ENCODE measurements at places on chromosomes 7 and 10.

GRCh38 chr10:70990681-70991080, 102.3 kb upstream of the PCBD1 start:
- no peak for DNase-seq

DNA sequence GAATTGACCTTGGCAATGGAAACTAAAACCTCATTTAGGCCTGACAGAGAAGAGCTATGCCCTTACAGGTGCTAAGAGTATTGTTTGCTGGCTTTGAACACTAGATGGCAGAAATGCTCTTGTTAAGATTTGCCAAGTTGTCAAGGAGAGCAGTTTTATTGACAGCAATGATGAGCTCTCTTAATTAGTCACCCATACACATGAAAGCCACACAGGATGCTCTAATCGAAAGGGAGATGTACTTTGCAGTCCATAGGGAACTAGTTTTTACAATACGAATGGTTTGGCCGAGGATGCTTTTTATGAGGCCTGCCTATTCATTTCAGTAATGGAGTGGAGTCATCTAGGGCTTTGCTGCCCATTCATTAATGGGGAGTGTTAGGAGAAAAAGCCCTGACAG, 45.4 kb upstream of the MBL2 start:
- peak; percentile 29 for DNase-seq

- no peak for DNase-seq
These were observed 50.6 kb downstream of the ZNF438 start for GRCh38 chr10:30980951-30981616.

DNA sequence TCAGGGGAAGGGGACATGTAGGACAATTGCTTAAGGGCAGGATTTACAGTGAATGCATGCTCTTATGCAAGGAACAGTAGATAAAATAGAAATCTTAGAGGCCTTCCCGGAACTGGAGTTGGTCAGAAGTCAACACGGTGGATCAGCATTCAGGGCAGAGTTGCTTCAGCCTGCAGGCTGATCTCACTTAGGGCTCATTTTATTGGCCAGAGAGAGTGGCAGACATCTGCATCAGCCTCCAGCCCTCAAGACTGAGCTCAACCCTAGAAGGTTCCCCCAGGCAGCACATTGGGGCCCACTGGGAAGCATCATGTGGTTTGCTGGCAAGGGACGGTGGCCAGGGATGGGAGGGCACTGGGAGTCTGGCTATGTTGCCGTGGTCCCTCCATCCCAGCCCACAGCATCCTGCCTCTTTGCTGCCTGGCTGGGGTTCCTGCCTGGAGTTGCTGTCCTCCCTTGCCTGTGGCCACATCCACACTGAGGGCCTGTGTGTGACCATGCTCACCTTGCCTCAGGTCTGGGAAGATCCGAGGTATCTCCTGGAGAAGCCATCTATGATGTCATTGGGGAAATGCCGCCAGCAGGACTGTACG, 13.0 kb downstream of the SCART1 start:
- no peak for DNase-seq

GRCh38 chr7:22979861-22980260, 34.1 kb downstream of the HYCC1 start:
- DNase-seq, result no peak

GRCh38 chr7:7550663-7551062, 15.0 kb upstream of the COL28A1 start:
- DNase-seq, result no peak

DNA sequence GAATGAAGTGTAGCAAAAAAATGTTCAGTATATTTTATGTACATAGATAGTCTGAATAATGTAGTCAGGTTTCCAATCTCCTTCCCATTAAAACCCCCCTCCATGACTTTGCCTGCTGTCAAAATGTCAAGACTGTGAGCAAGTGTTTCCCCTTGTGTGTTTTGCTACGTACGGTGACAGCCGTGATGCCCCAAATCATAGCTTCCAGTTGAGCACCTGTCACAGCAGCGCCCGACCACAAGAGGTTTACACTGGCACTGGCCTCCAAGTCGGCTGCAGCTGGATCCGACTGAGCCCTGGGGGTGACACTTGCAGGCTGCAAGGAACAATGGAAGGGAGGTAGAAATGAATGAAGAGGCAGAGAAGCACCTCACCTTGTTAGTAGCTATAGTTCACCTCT, 62.3 kb downstream of the LAMB4 start:
- DNase-seq, result no peak

DNA sequence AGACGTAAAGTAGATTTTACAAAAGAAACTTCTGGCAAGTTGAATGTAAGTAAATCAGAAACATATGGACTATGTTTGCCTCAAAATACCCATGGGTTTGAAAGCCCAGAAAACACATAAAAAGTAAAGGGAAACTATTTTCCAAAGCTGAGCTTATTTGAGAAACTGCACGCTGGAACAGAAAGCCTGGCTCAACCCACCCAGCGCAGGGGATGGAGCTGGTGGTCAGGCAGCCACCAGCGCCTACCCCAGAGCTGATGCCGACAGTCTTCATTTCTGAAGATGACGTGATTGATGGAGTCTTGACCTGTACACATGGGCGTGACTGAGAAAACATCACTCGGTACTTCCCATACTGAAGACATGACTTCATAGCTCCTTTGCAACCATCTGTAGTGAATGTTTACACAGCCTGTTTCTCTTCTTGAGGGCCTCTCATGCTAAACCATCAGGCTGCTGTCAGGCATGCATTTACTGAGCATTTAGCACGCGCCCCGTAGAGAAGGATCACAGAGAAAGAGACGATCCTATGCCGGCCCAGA, 232.6 kb upstream of the AUTS2 start:
- DNase-seq, result no peak

- no peak for DNase-seq
These were observed 126.5 kb downstream of the FAM107B start for GRCh38 chr10:14648005-14648765.

DNA sequence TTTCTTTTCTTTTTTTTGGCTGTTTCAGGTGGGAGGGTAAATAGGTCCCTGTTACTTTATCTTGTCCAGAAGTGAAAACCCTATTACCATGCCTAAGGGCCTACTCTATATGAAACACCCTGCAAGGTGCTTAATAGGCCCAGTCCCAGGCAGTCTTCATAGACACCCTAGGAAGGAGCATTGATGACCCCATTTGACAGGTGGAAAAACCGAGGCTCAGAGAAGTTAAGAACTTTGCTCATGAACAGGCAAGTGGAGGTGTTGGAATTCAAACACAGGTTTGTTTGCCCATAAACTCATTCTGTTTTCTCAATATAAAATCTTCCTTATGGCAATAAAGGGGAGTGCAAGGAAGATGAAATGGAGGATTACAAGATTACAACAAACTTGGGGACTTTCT, 115.8 kb downstream of the ARHGAP22 start:
- DNase-seq, result no peak

All from HS-5 (cell line).